ENCODE measurements at places on chromosomes 5 and 9.
A peak's percentile ranks its signal among the peaks of the same experiment; 100 is the strongest.

DNA sequence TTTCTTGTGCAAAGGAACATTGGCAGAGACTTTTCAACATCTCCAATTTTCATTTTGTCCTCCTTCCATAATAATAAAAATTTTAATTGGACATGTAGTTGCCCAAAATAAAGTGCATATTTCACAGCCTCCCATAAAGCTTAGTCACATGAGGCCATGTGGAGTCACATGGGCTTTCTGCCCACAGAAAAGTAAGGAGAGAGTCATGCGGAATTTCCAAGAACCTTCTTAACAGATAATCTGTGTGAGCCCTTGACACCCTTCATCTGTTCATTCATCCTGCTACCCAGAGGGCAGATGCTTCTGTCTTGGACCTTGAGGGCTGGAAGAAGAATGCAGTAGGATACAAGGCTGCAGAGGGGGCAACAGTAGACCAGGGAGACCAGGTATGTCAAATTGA, 60.7 kb downstream of the APTX start:
- H3K4me1 ChIP-seq, result no peaks in the 10 kb centered on the region
- no peaks in the 10 kb centered on the region for H3K36me3 ChIP-seq
- DNase-seq, result no peak
- H3K27ac ChIP-seq, result no peak overlapping the region
- no peaks in the 10 kb centered on the region for H3K27me3 ChIP-seq
- H3K4me3 ChIP-seq, result no peak overlapping the region

DNA sequence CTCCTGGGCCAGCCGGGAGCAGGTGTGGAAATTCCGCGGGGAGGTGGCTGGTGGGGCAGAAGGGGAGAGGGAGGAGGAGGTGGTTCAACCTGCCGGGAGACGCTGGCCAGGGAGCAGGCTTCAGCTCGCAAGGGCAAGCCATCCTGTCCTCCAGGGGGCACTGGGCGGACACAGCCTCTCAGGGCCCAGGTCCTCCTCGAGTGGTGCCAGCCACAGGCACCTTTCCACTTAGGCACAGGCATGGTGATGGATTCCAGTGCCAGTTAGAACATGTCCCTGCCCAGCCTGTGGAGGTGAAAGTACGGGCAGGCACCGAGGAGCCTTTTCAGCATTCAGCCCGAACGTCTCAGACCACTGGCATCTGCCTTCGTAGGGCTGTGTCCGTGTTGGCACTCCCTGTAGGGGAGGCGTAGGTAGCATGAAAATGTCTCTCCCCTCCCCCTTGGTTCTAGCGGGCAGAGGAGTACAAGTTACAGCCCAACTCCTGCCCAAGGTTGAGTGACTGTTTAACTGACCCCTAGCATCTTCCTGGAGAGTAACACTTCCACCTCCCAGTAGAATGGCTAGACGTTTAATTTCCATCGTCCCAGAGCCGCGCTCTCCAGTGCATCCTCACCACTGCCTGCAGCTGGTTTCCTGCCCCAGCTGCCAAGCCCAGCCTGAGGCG, 48.9 kb downstream of the DAB2IP start:
- H3K27ac ChIP-seq, result no peak overlapping the region
- no peaks in the 10 kb centered on the region for H3K36me3 ChIP-seq
- peaks cover 14% of the 10 kb centered on the region for H3K27me3 ChIP-seq
- H3K4me3 ChIP-seq, result no peak overlapping the region
- DNase-seq, result no peak

DNA sequence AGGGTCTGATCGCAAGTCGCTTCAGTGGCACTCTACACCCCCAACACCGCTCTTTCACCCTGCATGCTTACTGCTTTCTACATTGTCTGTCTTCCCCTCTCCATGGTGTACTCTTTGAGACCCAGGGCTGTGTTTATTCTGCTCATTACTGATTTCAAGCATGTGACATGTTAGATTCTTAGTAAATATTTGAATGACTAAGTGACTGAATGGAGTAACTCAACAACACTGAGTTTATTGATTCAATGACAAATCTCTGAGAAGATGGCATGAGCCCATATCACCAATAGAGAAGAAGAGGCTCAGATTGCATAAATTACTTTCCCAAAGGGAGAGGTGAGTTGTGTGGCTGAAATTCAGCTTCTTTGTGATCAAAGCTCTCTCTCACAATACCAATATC, 89.7 kb upstream of the OSMR start:
- no peaks in the 10 kb centered on the region for H3K36me3 ChIP-seq
- H3K4me3 ChIP-seq, result no peak overlapping the region
- DNase-seq, result no peak
- no peaks in the 10 kb centered on the region for H3K4me1 ChIP-seq

- H3K36me3 ChIP-seq, result no peaks in the 10 kb centered on the region
- peaks cover 2% of the 10 kb centered on the region for H3K27me3 ChIP-seq
- DNase-seq, result no peak
- H3K4me3 ChIP-seq, result no peak overlapping the region
- H3K27ac ChIP-seq, result no peak overlapping the region
These were observed 31.5 kb upstream of the FREM1 start for GRCh38 chr9:14941501-14942405.

DNA sequence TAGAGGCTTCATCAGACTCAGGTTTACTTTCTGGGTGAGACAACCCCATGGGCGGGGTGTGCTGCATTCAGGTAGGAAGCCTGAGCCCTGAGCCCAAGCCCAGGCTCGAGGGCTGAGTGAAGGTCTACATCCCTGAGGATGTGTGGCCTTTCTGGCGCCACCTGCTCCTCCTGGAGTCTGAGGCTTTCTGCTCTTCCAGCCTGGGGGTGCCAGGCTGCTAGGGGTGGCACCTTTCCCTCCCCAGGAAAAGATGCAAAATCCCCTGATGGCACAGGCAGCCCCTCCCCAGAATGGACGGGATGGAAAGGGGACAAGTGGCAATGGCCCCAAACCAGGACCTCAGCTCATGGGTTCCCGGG, 44.4 kb upstream of the PRRC2B start:
- H3K36me3 ChIP-seq, result no peaks in the 10 kb centered on the region
- no peak overlapping the region for H3K4me3 ChIP-seq
- no peak overlapping the region for H3K27ac ChIP-seq
- H3K4me1 ChIP-seq, result peaks cover 5% of the 10 kb centered on the region
- no peaks in the 10 kb centered on the region for H3K27me3 ChIP-seq

DNA sequence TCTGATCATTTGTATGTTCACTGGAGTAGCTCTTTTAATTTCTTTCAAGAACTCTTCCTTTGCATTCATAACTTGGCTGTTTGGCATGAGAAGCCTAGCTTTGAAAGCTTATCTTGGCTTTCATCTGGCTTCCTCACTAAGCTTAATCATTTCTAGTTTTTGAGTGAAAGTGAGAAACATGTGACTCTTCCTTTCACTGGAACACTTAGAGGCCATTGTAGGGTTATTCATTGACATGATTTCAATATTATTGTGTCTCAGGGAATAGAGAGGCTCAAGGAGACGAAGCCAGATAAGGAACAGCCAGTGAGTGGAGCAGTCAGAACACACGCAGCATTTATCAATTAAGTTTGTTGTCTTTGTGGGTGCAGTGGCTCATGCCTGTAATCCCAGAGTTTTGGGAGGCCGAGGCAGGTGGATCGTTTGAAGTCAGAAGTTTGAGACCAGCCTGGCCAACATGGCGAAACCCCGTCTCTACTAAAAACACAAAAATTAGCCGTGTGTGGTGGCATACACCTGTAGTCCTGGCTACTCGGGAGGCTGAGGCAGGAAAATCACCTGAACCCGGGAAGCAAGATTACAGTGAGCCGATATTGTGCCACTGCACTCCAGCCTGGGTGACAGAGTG, 98.3 kb downstream of the UGCG start:
- H3K4me3 ChIP-seq, result no peak overlapping the region
- no peaks in the 10 kb centered on the region for H3K36me3 ChIP-seq
- H3K27me3 ChIP-seq, result no peaks in the 10 kb centered on the region
- no peak for DNase-seq

GRCh38 chr5:8756498-8757084, 789.3 kb downstream of the SEMA5A start:
- no peak for DNase-seq
- H3K27ac ChIP-seq, result no peak overlapping the region
- no peaks in the 10 kb centered on the region for H3K27me3 ChIP-seq
- H3K4me1 ChIP-seq, result no peaks in the 10 kb centered on the region

DNA sequence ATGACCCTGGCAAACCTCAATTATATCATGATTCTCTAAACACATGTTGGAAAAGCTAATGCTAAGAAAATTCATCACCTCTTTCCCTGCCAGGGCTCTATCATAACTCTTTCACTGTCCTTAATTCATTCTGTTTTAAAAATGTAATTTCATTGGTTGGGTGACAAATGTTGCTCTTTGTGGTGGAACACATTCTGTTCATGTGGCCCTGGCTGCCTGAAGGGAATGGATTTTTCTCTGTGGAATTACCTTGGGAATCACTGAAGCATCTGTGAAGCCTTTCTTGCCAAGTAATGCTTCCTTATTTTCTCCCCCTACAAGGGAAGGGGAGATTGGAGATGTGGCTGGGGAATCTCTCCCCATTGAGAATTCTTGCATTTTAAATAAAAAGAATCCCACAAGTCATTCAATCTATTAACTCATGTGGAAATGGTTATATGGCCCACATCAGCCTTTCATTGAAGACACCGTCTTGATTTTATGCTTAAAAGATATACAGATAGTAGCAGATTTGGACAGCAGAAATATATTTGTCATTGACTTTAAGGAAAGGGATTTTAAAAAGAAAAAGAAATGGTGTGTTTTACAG, 201.8 kb upstream of the NMUR2 start:
- DNase-seq, result no peak
- no peaks in the 10 kb centered on the region for H3K36me3 ChIP-seq
- no peaks in the 10 kb centered on the region for H3K27me3 ChIP-seq

- H3K27ac ChIP-seq, result no peak overlapping the region
- H3K27me3 ChIP-seq, result no peaks in the 10 kb centered on the region
- no peaks in the 10 kb centered on the region for H3K36me3 ChIP-seq
- H3K4me3 ChIP-seq, result no peak overlapping the region
These were observed 131.2 kb upstream of the LMX1B start for GRCh38 chr9:126482361-126483044.

- H3K27me3 ChIP-seq, result no peaks in the 10 kb centered on the region
- H3K36me3 ChIP-seq, result no peaks in the 10 kb centered on the region
- no peak overlapping the region for H3K4me3 ChIP-seq
- H3K27ac ChIP-seq, result no peak overlapping the region
These were observed 38.1 kb upstream of the HNRNPA0 start for GRCh38 chr5:137792303-137792702.

- peaks cover 11% of the 10 kb centered on the region for H3K4me1 ChIP-seq
- no peak overlapping the region for H3K27ac ChIP-seq
- H3K36me3 ChIP-seq, result no peaks in the 10 kb centered on the region
- H3K27me3 ChIP-seq, result no peaks in the 10 kb centered on the region
- no peak for DNase-seq
These were observed 69.3 kb downstream of the SLC1A1 start for GRCh38 chr9:4559261-4560182.

DNA sequence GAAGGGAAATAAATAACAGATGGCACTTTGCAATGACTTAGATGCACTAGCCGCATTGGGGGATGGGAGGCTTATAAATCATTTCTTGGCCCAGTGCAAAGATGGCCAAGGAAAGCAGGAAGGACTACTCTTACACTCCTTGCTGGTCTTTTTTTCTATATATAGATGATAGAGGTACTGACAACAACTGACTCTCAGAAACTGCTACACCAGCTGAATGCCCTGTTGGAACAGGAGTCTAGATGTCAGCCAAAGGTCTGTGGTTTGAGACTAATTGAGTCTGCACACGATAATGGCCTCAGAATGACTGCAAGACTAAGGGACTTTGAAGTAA, 1.7 kb downstream of the CCNG1 start:
- peaks cover 35% of the 10 kb centered on the region for H3K4me1 ChIP-seq
- peak overlapping the region; percentile 10 for H3K27ac ChIP-seq
- peaks cover 26% of the 10 kb centered on the region for H3K36me3 ChIP-seq

GRCh38 chr5:9284781-9285307, 261.0 kb downstream of the SEMA5A start:
- H3K36me3 ChIP-seq, result no peaks in the 10 kb centered on the region
- no peak overlapping the region for H3K4me3 ChIP-seq
- no peaks in the 10 kb centered on the region for H3K27me3 ChIP-seq
- H3K4me1 ChIP-seq, result no peaks in the 10 kb centered on the region

DNA sequence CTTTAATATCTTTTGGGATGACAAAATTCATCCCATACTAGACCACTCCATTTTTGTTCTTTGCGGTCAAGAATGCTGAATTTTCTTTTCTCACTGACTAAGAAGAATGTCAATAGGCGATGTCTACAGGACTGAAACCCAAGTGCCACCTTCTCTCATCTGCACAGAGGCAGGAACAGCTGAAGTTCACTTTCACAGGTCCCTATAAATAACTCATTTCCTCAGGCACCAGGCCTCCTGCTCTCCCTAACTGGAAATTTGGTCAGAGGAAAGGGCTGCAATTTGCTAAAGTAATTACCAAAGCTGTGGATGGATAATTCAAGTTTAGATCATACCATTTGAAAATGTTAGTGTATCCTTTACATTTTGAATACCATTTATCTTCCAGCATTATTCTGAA, 142.9 kb downstream of the DIRAS2 start:
- H3K4me3 ChIP-seq, result no peak overlapping the region
- DNase-seq, result no peak
- no peak overlapping the region for H3K27ac ChIP-seq
- H3K27me3 ChIP-seq, result peaks cover 4% of the 10 kb centered on the region

- peak overlapping the region; percentile 33 for H3K27ac ChIP-seq
- DNase-seq, result peak; percentile 37
- no peaks in the 10 kb centered on the region for H3K27me3 ChIP-seq
- no peaks in the 10 kb centered on the region for H3K4me1 ChIP-seq
- no peak overlapping the region for H3K4me3 ChIP-seq
- peaks cover 46% of the 10 kb centered on the region for H3K36me3 ChIP-seq
These were observed 21.6 kb downstream of the UBAC1 start for GRCh38 chr9:135939351-135940265.

GRCh38 chr5:1443991-1444360, 1.3 kb downstream of the SLC6A3 start:
- no peaks in the 10 kb centered on the region for H3K4me1 ChIP-seq
- no peak overlapping the region for H3K27ac ChIP-seq
- DNase-seq, result no peak
- H3K27me3 ChIP-seq, result no peaks in the 10 kb centered on the region

GRCh38 chr9:136668983-136669790, 6.5 kb downstream of the EGFL7 start:
- H3K36me3 ChIP-seq, result no peaks in the 10 kb centered on the region
- H3K27me3 ChIP-seq, result no peaks in the 10 kb centered on the region
- no peak overlapping the region for H3K27ac ChIP-seq
- H3K4me3 ChIP-seq, result no peak overlapping the region
- DNase-seq, result peak; percentile 14

DNA sequence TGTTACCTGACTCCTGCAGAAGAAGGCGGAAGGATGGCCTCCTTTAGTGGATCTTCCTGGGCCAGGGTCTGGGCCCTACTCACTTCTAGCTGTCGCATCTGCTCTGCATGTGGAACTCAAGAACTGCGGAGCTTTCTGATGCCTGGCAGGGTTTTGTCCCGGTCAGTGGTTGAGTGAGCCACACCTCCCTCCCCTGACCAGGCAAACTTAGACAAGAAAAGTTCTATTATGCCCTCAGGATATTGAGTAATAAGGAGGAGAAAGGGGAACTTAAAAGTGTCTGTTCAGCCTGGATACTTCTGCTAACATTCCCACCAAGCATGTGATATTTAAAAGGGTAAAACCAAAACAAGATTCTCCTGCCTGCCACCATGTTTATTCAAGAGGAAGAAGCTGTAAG, at the start of gene FYB1:
FYB1 (minus strand) TSS at position 127 of the 400 bp plus-strand sequence. CDS start 16,603 bp downstream, outside the sequence.
- no peaks in the 10 kb centered on the region for H3K27me3 ChIP-seq
- H3K4me1 ChIP-seq, result peaks cover 36% of the 10 kb centered on the region
- no peak for DNase-seq
- H3K36me3 ChIP-seq, result no peaks in the 10 kb centered on the region

GRCh38 chr9:113673726-113674125, 202.4 kb upstream of the ZNF618 start:
- no peak for DNase-seq
- no peak overlapping the region for H3K27ac ChIP-seq
- H3K4me3 ChIP-seq, result no peak overlapping the region
- peaks cover 2% of the 10 kb centered on the region for H3K27me3 ChIP-seq

Measured in CD4-positive, CD25-positive, alpha-beta regulatory T cell (primary cell).